ENCODE measurements at places on chromosomes 12 and 14.

DNA sequence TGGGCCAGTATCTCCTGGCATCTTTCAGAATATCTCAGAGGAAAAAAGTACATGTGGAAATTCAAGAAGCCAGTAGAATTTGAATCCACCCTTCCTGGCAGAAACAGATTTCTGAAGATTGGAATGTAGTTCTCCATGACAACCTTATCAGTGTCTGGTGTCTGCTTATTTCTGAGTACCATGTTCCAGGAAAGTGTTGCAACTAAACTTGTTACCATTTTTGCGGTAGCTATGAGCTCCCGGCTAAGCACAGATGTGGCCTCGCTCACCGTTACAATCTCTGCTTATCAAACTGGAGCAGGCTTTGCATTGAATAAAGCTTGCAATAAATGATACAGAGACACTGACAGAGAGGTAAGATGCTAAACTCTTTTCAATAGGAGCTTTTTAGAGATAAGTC lies 13.0 kb upstream of the ITPR2 start:
- no peak for DNase-seq

DNA sequence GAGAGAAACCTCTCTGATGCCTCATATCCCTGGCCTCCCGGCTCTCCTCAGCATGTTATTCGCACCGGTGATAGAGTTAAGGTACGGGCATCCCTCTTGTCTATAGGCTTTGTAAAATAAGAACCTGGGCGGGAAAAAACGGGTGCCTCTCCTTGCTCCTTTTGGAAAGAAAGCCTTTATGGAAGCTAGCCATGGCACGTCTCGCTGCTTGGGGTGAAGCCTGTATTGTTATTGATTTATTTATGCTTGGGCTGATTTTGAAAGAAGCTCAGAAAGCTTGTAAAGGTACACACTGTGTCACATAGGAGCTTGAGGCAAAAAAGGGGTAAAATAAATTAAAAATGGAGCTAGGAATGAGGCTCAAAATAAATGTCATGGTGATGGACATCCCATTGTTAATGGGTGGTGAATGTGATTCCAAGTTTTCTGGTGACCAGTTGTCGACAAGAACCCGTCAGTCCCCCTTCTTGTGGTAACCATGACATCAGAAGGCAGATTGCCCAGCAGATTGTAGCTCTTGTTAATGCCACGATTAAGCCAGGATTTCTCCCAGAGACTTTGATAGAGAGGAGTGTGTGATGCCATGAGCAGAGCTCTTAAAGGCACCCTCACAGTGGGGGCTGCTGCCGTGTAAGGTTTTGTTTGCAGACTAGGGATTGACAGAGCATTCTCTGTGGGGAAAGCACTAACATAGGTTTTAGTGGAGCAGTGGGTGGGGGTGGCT lies 50.4 kb upstream of the ASPG start:
- DNase-seq: no peak

DNA sequence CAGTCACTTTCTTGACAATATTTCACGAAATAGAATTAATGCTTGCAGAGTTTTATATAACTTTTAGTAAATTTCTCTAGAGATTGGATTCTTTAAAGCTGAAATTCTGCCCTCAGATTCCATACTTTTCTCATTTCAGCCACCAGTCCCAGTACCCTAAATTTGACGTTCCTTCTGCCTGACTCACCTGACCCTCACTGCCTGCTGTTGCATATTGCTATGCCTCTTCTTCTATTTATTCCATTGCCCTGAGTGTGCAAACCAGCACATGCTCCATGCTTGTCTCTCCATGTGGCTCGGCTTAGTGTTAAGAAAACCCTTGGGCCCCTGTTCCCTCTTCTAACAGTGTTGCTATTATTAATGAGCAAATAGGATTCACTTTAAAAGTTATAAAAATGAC lies 533.3 kb downstream of the LRFN5 start:
- DNase-seq: no peak

DNA sequence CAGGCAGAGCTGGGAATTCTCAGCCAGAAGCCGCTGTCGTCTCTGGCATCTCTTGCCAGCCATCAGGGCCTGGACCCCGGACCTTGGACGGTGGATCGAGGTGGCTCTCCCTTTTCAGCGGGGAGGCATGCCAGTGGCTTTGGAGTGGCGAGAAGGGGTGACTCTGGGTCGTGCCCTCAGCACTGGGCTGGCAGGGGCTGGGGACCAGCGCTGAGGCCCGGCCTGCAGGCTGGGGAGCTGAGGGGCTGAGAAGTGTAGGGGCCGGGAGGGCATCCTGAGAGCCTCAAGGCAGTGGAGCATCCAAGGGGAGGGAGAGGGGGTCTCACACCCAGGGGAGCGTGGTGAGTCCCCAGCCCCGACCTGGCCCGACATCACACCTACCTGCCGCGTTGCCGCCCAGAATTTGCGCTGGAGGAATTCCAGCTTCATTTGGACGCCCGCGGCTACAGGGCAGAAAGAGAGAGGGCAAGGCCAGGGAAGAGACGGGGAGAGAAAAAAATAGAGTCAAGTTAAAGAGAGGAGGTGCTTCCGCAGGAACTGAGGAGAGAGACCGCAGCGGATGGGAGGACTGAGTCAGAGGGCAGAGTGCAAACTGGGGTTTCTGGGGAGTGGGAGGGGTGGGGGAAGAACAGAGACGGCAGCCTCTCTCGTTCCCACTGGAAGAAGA lies 9.0 kb upstream of the LRTM2 start:
- no peak for DNase-seq

DNA sequence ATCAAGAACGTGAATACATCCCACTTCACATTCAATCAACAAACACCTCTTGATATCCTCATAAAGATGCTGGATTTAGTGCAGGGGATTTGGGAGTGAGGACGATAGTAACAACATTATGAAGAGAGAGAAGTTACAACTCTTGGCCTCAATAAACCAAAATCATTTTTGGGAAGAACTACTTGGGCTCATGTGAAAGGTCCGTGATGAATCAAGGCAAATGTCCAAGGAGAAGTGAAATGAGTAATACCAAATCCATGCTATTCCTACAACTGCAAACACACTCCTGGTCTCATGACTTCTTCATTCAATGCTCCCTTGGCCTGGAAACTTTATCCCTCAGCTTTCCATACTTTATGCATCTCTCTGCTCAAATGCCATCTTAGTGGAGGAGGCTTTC lies 162.0 kb upstream of the LMNTD1 start:
- no peak for DNase-seq

GRCh38 chr14:33529787-33530757 lies 420.8 kb downstream of the EGLN3 start:
- DNase-seq: no peak

DNA sequence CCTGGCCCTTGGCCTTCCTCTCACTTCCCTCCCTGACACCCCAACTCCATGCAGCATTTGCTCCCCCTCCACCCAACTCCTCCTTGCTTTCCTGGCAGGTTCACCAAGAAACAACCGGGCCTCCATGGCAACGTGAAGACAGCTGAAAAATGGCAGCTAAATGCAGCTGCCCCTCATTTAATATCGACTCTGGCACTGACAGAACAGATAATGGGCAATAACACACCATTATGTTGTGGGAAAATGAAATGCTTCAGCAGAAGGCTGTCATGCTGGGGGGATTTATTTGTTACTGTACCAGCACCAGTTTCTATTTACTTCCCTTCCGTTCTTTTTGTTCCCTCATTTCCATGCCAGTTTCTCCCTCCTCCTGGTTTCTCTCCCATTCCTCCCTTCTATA lies 440.8 kb downstream of the NRXN3 start:
- DNase-seq: no peak

- peak; percentile 38 for DNase-seq
These were observed 76.3 kb downstream of the SCAF11 start for GRCh38 chr12:45914090-45914489.

DNA sequence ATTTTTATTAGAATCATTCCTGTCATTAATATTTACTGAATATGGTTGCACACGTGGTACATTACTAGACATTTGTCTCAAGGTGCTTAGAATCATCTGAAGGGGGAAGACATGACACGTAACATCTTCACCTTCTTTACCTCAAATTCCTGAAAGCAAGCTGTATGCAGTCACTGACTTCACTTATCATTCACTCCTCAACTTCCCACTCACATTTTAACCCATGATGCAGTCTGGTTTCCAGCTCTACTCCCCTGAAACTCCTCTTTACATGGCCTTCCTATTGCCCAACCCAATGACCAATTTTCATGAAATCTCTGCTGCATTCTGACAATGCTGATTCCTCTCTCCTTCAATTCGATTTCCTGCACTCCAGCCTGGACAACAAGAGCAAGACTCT lies 5.8 kb upstream of the PSMC6 start:
- no peak for DNase-seq

DNA sequence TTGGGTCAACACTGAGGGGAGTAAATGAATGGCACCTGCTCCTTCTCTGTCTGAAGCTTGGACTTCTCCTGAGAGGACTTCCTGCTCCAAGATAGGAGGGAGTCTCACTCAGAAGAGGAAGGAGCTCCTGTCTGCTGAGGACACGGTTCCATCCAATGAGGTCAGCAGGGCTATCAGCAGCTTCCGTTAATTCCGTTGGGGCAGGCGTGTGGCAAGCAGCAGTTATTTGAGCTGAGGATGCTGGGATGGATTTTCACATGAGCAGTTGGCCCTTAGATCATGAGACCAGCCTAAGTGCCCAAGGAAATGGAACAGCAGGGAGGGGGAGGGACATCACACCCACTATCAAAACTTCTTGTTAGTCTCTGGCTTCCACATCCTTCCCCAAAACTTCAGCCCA lies 159.0 kb upstream of the PZP start:
- DNase-seq: no peak

GRCh38 chr12:28177461-28177860 lies 12.8 kb upstream of the CCDC91 start:
- no peak for DNase-seq

DNA sequence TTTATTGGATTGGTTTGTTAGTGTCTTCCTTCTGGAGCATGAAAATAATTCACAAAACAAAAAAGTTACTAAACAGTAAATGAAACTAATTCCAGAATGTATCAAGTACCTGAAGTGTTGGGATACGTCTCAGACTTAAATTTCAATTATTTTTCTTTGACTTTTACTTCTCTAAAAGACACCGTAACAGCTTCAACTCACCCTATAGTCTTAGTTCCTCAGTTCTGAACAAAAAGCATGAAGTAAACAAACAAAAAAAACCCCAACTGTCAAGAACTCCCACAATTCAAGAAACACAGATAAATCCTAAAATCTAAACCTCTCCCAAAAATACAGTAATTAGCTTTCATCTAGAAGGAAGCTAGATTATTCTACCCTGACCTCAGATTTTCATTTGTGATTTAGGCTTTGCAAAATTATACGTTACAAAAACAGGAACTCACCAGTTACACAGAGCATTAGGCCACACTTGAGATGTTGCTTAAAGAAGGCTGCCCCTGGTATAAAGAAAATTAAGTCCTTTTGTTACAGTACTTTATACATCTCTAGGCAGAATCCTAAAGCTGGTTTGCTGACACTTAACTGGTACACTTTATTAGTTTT lies 10.2 kb downstream of the HEATR5A start:
- DNase-seq: no peak

GRCh38 chr12:46941981-46942380 lies 116.2 kb upstream of the SLC38A4 start:
- DNase-seq: no peak

DNA sequence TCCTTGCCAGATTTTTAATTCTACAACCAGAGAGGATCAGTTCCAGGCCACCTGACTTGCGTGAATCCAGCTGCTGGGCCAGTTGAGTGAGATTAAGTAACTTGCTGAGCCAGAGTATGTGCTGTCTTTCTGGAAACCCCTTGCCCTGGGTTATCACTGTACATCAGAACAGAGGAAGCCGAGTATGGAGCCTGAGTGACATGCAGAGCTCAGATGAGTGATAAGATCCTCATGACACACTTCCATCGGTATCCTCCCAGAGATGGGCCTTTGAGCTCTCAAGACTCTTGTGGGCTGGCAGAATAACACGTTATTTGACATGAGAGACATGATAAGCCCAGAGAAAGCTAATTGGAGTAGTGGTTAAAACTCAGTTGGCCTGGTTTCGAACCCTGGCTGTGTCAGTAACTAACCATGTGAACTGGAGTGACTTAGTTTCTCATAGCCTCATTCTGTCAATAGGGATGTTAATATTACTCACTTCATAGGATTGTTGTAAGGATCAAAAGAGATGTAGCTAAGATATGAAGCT lies 388.1 kb downstream of the ZFP36L1 start:
- DNase-seq: no peak

DNA sequence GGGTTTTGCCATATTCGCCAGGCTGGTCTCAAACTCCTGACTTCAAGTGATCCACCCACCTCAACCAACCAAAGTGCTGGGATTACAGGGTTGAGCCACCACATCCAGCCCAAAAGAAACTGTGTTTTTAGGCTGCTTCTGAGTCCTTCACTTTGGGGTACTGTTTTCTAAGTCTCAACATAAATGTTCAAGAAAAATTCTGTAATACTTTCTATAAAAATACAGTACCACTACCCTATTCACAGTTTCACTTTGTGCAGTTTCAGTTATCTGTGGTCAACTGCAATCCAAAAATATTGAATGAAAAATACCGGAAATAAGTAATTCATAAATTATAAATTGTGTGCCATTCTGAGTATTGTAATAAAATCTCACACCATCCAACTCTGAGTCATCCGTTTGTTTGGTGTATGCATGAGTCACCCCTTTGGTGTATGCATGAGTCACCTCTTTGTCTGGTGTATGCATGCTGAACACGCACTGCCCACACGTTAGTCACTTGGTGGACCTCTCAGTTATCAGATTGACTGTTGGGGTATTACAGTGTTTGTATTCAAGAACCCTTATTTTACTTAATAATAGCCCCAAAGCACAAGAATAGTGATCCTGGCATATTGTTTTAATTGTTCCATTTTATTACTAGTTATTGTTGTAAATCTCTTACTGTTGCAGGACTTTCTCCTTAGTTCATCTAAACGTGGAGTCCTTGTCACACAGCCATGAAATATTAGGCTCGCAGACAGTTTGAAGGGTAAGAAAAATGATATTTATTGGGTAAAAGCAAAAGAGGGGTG lies 190.2 kb downstream of the FSCB start:
- DNase-seq: peak; percentile 82

DNA sequence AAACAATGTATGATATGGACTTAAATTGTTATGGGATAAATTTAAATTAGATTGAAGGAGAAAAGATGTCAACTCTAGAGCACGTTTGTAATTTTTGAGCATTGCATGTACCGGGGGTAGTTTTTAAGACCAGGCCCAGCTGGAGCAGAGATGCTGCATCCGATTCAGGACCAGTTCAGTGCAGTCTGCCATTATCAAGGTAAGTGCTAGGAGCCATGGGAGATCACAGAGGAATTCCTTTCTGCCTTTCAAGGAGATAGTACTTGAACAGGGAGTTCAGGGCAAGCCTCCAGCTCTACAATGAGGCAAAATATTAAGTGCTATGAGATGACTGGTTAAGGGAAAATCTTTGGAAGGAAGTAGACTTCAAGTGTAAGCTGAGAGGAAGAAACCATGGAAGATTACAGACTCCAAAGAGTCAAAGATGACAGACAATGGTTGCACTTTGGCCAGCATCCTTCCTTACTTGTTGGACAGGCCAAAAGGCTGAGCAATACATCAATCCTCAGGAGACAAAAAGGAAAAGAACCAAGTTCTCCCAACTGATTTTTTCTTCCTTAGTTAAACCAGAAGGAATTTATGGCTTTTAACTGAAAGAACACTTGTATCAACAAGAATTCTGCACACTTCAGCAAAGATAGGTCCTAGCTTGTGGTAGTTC lies 113.2 kb upstream of the HIF1A start:
- no peak for DNase-seq

- DNase-seq: no peak
These were observed 398.8 kb downstream of the FOXG1 start for GRCh38 chr14:29165431-29165830.

GRCh38 chr14:67892466-67893100 lies 73.0 kb downstream of the RAD51B start:
- no peak for DNase-seq

- DNase-seq: no peak
These were observed 24.9 kb downstream of the PPM1A start for GRCh38 chr14:60273956-60274355.

- peak; percentile 77 for DNase-seq
These were observed 192.6 kb upstream of the BCL2L14 start for GRCh38 chr12:11877869-11878780.
